Stimulated activated CD4-positive, alpha-beta T cell treated with anti-CD3 and anti-CD28 coated beads, Interleukin-1b, Interleukin-23, amount 100 ng/mL, for 1 hour (primary cell): ENCODE measurements at places on chromosomes 6 and 20.

- no peak for DNase-seq
Observed at GRCh38 chr6:113120582-113121285, 736.4 kb upstream of the MARCKS start.

DNA sequence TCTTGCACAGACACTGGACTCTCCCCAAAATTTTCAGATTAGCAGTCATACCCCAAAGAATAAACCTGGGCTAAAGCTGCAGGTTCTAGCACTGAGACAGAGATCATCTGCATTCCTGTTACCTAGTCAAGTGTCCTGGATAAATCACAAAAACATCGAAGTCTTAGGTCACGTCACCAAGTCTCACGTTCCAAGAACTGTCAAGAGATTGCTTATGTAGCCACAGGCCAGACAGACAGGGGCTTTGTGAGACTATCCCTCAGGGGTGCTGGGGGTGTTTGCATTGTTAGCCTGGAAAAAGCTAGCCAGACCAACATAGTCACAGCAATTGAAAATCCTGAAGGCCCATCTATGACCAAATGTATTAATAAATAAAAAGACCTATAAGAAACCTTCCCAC is 243.1 kb upstream of the PREP start:
- no peak for DNase-seq

DNA sequence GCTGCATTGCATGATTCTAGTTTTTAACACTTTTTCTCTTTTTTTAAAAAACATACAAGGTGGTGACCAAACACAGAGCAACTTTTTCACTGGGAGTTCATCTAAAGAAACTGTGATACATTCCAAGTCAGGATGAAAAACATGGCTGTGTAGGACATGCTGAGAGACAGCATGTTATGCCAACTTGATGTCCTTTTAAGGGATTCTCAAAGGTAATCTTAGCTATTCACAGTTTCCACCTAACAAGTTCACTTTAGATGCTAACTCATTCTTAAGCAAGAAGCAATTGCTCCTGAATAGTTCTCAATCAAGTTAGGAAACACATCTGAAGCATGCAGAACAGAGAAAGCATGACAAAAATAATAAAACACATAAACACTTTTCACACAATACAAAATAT is 3.3 kb downstream of the ASCC3 start:
- no peak for DNase-seq

- DNase-seq: no peak
Observed at GRCh38 chr20:63468421-63468820, 4.0 kb downstream of the KCNQ2 start.

GRCh38 chr20:50664254-50664653 is 27.1 kb downstream of the RIPOR3 start:
- DNase-seq: no peak

- DNase-seq: no peak
Observed at GRCh38 chr6:34549026-34549803, 6.9 kb downstream of the SPDEF start.

DNA sequence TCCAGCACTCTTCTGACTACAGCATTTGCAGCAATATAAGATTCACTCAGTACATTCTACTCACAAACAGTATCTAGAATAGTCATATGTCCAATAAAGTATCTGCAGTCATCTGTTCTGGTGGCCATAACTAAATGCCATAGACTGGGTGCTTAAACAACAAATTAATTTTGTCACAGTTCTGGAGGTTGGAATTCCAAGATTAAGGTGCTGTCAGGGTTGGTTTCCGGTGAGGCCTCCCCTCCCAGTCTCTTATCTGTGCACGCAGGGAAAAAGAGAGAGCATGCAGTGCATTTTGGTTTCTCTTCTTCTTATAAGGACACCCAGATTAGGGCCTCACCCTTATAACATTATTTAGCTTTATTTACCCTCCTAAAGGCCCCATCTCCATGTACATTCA is 21.3 kb upstream of the NUS1 start:
- DNase-seq: no peak
